Progenitor cell of endocrine pancreas (in vitro differentiated cells): ENCODE measurements at places on chromosomes 2 and 18. TPM values are rescaled to one million over a fixed set of nuclear protein-coding genes. Genes with fewer than 3 reads are reported as not detected.

The CAVIN2 gene
- 0.11 and 0.17 TPM in 2 replicates for total RNA-seq

The TEX44 gene
- total RNA-seq, result not detected in 2 replicates

The EVA1A gene
- 10.9 and 11.5 TPM in 2 replicates for total RNA-seq

The IL36B gene
- total RNA-seq, result not detected in 2 replicates

The SKOR2 gene
- total RNA-seq, result not detected in 2 replicates

The C1QL2 gene
- 0.14 and 0.24 TPM in 2 replicates for total RNA-seq

DNA sequence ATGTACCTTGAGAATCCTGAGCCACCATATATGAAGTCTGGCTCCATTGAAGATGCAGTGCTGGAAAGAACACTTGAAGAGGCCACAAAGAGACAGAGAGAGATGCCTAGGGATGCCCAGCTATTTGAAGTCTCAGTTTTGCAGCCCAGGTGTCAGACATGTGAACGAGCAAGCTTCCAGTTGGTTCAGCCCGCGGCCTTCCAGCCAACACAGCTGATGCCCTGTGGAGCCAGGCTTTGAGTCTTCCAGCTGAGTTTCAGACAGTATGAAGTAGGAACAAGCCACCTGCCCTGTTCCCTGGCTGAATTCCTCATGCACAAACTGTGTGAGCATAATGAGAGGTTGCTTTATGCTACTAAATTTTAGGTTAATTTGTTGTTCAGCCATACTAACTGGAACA is 108.8 kb downstream of the SPHKAP start:
- DNase-seq, result no peak

DNA sequence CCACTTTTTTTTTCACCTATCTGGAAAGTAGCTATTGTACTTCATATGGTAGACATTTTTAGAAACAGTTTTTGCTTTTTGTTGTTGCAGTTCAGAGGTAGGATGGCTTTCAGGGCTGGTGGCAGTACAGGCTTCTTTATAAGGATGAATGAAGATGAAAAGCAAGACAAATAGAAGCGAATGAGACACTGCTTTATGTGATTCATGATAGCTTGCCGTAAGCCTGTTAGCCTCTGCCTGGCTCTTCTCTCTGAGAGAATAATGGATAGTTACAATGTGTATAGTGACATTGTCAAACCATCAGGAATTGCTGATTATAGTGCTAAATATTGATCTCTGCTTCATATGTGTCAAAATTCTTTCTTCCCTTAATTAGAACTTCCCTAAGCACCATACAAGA is 173.7 kb downstream of the NR4A2 start:
- DNase-seq, result no peak

- DNase-seq, result no peak
These were observed 95.1 kb upstream of the WDSUB1 start for GRCh38 chr2:159381574-159381973.

DNA sequence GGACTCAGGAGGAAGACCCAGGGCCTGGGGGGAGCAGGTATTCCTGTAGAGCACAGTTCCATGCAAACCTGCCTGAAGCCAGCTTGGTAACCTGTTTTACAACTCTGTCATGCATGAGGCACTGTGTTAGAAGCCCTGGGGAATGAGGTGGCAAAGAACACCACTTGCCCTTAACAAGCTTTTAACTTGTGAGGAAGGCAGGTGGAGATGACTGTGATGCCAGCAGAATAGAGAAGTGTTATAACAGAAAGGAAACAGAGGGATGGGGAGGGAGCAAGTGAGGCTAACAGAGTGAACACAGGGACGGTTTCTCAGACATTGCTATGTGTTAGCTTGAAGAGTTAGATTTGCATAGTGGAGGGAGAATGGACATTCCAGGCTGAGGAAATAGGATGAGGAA is 11.5 kb upstream of the IL1A start:
- peak; percentile 18 for DNase-seq

DNA sequence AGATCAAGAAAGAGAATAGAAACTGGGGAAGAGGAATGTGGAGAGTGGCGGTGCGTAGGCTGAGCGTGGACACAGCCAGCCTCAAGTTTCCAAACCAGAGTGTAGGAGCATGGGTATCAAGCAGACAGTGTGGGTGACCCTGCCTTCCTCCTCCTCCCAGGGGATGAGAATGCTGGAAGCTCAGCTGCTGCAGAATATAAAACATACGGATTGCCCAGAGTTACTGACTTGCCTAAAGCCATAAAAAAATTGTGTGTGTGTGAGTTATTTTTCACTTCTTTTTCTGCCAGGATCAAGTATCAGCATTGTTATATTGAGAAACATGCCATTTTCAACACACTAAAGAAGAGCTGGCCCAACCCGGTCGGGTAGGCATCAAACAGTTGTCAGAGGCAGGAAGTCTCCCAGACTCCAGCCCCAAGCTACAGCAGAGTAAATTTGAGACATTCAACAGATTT is 333.3 kb upstream of the ACVR2A start:
- DNase-seq, result no peak

- DNase-seq, result no peak
These were observed 72.7 kb upstream of the LYPD6B start for GRCh38 chr2:148965623-148966437.

DNA sequence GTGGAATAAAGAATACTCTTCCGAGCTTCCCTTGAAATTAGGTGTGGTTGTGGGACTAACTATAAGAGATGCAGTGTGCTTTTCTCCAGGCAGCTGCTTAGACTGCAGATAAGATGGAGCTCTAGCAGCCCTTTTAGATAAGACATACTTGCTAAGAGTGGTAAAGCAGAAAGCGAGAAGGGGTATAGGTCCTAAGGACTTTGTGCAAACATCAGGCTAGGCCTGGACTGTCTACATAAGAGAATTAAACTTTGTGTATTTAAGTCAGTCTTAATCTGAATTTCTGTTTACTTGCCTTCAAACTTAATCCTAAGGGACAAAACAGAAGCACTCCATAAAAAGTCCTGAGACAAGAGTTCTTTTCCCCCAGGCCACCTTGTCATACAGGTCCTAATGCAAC is 218.9 kb downstream of the RAB3GAP1 start:
- no peak for DNase-seq

- DNase-seq, result no peak
These were observed 104.9 kb upstream of the APCDD1 start for GRCh38 chr18:10349561-10349960.

DNA sequence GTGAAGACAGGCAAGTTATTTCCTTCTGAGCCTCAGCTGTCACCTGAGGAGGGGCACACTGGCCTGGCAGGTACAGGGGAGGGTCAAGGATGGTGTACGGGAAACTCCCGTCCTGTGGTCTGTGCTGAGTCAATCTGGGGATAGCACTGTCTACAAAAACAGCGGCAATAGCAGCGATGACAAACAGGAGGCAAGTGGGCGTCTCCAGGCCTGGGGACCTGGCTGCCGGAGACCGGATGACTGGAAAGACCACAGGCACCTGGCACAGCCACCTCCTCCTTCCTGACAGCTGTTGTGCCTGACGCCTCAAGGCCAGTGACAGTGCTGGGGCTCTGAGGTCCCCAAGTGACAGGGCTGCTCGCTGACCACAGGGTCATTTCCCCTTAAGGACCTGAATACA is 202.1 kb upstream of the HS6ST1 start:
- no peak for DNase-seq
